ENCODE measurements at places on chromosomes 2 and 18.

- no peak for DNase-seq
These were observed 111.7 kb upstream of the RIOK3 start for GRCh38 chr18:23341383-23341782.

DNA sequence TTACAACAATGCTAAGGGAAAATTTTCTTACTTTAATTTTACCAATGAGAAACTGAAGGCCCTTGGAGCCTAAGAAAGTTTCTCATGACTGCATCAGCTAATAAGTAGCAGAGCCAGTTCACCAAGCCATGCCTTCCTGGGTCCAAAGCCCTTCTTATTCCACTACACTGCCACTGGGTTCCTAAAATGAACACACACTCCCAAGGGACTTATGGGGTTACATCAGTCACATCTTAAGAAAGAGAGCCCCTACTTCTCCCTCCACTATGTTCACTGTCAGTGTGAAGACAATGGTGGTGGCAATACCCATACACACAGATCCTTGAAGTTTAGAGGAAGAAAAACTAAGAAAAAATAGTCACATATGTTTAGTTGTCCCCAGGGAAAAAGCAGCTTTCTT lies 20.6 kb downstream of the MBD2 start:
- no peak for DNase-seq

GRCh38 chr2:232076736-232077135 lies 115.2 kb downstream of the DIS3L2 start:
- no peak for DNase-seq

- no peak for DNase-seq
These were observed 1135.6 kb upstream of the FAM98A start for GRCh38 chr2:34734662-34735061.

- no peak for DNase-seq
These were observed 77.4 kb upstream of the GCFC2 start for GRCh38 chr2:75788154-75788553.

DNA sequence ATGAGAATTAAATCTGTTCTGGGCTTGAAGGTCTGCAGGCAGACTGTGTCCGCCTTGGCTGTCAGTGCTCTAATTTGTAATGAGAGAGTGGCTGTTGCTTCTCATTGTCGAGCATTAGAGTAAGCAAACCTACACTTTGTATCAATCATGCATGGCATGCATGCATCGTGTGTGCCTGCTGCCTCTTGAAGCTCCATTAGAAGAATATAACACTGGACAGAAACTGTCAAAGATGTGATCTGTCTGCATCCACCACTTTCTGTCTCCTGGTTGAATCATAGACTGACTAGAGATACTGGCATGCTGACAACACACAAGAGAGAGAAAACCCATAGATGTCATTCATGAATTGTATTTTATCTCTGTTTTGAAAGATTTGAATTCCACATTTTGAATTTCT lies 275.0 kb upstream of the NXPH2 start:
- DNase-seq = no peak

GRCh38 chr2:151350579-151351195 lies 6.7 kb upstream of the TNFAIP6 start:
- DNase-seq = no peak

DNA sequence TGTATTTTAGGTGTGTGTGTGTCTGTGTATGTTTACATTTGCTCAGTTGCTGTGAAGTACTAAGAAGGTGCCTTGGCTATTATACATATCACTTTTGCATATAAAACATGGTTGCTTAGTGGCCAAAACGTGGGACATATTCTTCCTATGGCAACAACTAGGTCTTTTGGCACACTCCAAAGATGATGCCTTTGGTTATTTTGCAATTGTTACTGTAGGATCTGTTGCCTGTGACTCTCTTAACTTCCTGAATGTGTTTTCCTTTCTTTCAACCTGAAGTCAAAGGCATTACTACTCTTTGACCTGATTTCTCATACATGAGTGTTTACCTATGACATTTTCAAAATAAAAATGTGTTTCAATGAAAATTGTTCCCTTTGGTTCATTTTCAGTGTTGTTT lies 160.5 kb downstream of the UBE2E3 start:
- no peak for DNase-seq

GRCh38 chr2:128752691-128753263 lies 434.1 kb upstream of the HS6ST1 start:
- DNase-seq = no peak

- no peak for DNase-seq
These were observed 110.9 kb downstream of the MYO3B start for GRCh38 chr2:170288859-170289258.

DNA sequence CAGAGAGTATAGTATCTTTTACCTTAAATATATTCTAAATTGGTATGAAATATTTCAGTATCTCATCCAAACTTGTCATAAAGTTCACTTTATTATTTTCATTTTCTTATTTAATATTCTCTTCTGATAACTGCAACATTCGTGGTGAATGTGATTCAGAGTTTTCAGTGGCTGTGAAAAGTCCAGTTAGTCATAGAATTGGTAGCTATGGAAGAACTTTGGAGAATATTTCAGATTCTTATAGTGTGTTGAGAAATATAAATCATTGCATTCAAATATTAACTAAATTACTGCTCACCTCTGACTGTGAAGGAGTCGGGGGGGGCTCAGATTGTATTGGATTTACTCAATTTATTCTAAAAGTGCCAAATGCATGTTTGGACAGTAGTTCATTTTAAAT lies 178.6 kb upstream of the VWC2L start:
- no peak for DNase-seq

DNA sequence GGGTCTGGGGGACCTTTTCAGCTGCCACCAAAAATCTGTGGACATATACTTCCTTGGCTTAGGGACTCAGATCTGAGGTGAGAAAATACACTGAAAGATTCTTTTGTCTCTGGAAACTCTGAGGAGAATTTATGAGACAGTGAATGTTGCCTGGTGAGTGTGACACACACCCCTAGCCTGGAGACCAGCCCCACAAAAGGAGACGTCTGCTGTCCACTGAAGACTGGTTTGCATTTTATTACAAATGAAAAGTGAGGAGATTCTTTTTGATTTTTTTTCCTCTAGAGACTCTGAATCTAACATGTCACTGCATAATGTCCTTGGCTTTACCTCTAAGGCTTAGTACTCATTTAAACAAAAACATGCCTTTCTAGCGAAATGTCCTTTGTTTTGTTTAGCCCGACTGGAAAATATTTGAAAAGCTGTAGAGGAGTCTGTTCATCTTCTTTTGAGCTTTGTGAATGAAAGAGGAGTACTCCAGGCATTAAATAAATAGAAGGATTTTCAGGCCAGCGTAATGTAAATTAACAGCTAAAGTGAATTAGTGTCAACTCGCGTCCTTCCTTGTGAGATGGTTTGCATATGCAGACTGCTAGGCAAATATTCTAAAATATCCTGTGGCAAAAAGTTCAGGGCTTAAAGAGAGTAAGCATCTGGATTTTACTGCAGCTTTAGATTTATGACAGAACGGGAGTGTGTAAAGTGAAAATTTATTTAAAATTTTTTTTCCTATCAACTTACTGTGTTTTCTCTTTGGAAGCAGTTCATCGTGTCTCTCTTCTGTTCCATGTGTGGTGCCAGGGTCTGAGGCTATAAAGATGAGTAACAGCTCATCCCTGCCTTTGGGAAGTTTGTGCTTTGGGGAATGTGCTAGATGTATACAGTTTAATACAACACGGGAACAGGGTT lies 125.4 kb downstream of the VWA3B start:
- DNase-seq = no peak

DNA sequence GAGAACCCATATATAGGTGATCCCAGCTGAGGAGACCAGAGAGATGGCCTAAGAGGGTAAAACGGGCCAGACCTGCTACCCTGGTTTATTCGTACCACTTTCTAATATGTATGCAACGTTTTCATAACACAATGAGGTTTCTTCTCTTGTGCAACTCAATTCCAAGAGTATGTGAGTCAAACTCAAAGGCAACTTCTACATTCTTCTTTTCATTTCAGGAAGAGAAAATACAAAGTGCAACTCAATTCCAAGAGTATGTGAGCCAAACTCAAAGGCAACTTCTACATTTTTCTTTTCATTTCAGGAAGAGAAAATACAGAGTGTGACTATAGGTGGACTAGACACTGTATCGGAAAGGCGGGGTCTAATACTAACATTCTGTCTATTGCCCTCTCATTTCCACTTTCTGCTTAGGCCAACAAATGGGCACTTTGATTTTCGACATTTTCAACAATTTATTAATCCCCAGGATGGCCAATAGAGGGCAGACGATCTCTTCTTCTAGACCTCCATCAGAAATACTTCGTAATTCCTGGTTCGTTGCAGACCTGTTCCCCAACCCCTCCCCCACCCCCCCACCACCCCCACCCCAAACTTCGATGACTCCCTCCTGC lies 3.7 kb upstream of the CRIM1 start:
- DNase-seq = peak; percentile 63

DNA sequence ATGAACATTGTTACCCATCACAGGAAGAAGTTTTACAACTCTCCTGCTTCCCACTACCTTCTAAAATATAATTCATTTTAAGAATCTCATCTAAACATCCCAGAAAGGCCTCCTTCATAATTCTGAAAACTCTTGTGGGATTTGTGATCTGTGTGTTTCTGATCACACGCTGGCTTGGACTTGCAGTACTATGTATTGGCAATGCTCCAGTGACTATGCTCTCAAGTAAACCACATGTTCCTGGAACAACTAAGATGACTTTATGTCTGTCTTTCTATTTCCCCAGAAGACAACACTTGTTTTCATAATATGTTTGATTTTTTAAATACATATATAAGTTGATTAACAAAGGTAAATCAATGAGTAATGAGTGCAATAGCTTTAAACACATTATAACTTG lies 376.6 kb upstream of the NETO1 start:
- no peak for DNase-seq

DNA sequence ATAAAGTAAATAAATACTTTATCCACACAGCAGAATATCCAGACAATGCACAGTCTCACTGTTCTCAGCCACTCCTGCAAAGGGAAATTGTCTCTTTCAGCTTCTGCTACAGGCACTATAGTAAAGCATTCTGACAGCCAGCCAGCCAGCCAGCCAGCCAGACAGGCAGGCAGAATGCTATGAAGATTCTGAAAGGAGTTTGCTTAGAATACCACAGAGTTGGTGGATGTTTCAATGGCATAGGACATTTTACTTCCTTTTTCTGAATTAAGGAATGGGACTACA lies 116.1 kb upstream of the CYP26B1 start:
- no peak for DNase-seq

DNA sequence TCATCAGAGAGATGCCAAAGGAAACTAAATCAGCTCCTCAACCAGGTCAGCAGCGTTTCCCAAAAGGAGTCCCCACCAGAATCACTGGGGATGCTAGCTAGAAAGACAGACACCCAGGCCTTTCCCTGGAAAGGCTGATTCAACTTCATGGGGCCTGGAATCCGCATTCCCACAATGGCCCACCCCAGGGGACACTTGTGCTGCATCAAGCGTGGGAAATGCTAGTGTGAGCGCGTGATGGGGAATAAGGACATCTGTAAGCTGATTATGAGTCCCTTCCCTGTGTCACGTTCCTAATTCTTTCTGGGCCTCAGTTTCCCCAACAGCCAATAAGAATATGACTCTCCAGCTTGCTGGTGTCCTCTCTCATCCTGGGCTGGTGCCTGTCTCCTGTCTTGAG lies 2.2 kb upstream of the WNT10A start:
- no peak for DNase-seq

DNA sequence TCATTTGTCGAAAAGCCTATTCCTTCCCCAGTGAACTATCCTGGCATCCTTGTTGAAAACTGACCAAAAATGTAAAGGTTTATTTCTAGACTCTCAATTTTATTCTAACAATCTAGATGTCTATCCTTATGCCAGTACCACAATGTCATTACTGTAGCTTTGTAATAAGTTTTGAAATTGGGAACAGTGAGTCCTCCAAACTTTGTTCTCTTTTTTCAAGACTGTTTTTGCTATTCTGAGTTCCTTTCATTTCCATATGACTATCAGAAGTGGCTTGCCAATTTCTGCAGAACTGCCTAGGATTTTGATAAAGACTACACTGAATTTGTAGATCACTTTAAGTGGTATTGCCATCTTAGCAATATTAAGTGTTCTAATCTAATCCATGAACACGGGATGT lies 9.7 kb downstream of the STARD7 start:
- no peak for DNase-seq

DNA sequence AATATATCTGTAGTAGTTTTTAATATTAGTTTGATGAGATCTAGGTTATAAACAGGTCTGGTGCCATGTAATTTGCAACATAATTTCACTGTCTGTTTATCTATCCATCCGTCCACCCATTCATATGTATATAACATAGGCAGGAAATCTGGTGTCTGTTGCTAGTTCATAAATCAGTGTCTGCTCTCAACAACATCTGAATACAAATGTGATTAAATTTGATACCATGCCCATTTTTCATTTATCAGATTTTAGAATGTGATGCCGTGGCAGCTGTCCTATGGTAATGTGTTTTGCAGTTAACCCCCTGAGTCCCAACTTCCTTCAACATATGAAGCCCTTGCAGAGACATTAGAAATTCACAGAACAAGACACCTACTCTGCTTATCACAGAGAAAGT lies 228.4 kb downstream of the CMPK2 start:
- no peak for DNase-seq

- no peak for DNase-seq
These were observed 173.8 kb upstream of the BCL2L11 start for GRCh38 chr2:110946902-110947301.

- DNase-seq = no peak
These were observed 11.1 kb downstream of the PROC start for GRCh38 chr2:127429291-127429690.

Data from CD4-positive, alpha-beta T cell treated with Interleukin-17A for 1 hour (primary cell).